Thoracic aorta (tissue), 2 donors: ENCODE measurements at places on chromosomes 16 and 17. TPM values are rescaled to one million over a fixed set of nuclear protein-coding genes. Genes with fewer than 3 reads are reported as not detected.

DNA sequence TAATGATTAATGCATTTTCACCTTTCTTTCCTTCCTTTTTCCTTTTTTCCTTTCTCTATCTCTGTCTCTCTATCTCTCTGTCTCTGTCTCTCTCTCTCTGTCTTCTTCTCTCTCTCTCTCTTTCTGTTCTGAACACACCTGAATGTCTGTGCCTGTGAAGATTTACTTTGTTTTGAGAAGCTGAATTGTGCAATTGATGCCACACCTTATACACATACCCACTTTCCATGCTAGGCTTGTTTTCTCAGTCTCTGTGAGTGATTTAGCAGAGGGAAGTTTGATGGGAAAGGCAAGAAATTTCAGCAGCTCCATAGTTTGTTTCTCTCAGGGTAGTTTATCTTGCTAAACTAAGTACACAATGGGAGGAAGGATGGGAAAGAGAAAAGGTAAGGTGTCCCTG is 9.3 kb upstream of the CAPNS2 start:
- DNase-seq = no peak

DNA sequence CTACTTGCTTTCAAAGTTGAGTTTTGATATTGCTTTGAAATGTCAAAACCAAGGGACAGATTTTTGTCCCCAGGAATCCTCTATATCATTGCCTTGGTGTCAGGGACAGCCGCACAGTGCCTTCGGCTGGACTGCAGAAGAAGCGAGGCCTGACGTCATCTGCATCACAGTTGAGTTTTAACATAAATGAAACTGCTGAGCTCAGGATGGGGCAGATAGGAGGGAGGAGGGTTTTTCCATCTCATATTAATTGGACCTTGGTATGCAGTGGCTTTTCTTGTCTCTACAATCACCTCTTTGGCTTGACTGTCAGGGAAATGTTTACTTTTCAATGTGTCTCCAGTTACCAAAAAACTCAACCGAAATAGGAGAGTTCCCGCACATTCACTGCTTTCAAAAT is 111.3 kb downstream of the AATF start:
- no peak for DNase-seq

The RNF166 gene
- 36.6 TPM for total RNA-seq

GRCh38 chr17:67183531-67183930 is 61.5 kb downstream of the HELZ start:
- DNase-seq = no peak

- DNase-seq = no peak
These were observed 9.9 kb downstream of the RABEP2 start for GRCh38 chr16:28915181-28915580.

DNA sequence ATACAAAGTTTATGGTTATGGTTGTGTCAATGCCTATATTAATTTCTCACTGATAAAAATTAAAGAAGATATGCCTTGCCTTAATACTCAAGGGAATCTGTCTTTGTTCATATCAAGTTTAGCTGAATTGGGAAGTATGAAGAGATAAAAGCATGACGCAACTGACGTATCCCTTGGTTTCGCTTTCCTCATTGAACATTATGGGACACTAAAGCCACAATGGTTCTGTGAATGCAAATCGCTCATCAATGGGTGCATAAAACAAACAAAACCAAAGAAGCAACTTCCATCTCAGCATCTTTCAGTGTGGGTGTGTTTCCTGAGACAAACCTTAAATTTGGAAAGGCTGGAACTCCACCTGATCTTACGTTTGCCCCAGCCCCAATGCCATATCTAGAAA is 108.2 kb downstream of the NPIPB5 start:
- no peak for DNase-seq

DNA sequence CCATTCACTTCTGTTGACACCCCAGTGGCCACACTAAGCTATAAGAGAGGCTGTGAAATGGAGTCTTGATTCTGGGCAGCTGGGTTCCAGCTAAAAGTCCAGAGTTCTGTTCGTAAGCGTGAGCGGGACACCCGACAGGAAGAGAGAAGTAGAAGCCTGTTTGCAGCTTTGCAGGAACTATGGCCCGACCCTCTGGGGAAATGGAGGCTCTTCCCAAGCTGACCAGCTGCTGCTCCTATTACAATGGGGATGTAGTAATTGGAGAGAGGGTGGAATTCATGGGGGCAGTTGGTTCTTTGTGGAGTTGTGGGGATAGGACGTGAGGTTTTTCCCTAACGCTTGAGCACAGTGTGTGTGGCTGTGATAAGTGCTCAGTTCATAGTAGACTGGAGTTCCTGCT is 28.4 kb downstream of the UBALD1 start:
- DNase-seq = no peak

The NPLOC4 gene
- total RNA-seq = 77.3 TPM

DNA sequence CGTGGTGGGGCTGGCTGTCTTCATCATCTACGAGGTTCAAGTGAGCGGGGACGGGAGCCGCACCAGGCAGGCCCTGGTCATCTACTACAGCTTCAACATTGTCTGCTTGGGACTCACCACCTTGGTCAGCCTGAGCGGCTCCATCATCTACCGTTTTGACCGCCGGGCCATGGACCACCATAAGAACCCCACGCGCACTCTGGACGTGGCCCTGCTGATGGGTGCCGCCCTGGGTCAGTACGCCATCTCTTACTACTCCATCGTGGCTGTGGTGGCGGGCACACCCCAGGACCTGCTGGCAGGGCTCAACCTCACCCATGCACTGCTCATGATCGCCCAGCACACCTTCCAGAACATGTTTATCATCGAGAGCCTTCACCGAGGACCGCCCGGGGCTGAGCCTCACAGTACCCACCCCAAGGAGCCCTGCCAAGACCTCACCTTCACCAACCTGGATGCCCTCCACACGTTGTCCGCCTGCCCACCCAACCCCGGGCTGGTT is 5.1 kb upstream of the OTOP3 start:
- DNase-seq = no peak

GRCh38 chr17:44599298-44600175 is 42.3 kb downstream of the FZD2 start:
- DNase-seq = peak; percentile 78

DNA sequence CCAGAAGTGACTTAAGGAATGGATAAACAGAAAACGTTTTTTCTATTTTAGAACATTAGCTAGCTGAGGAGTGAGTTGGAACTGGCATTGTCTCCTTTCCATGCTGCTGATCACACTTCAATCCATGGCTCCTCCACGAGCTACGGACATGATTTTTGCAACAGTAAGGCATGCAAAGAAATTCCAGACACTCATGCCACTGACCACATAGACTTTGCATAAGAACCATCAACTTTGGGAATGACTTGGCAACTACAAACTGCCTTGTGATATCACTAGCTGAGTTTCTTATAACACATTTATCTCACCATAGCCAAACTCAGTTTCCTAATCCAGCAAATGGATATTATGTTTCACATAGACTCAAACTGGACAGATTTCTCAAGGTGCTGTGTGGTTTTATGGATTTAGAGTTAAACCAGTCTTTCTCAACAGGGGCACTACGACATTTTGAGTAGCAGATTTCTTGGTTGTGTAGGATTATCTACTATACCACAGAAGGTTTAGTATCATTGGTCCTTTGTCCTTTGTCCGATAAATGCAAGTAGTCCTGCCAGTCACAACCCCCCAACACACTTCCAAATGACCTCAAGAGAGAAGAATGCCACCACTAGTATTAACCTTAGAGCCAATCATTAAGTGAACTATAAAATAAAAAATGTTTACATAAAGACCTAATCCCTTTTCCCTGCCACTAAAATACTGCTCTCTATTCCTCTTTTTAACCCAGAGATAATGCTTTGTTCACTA is 48.3 kb upstream of the C17orf78 start:
- no peak for DNase-seq

DNA sequence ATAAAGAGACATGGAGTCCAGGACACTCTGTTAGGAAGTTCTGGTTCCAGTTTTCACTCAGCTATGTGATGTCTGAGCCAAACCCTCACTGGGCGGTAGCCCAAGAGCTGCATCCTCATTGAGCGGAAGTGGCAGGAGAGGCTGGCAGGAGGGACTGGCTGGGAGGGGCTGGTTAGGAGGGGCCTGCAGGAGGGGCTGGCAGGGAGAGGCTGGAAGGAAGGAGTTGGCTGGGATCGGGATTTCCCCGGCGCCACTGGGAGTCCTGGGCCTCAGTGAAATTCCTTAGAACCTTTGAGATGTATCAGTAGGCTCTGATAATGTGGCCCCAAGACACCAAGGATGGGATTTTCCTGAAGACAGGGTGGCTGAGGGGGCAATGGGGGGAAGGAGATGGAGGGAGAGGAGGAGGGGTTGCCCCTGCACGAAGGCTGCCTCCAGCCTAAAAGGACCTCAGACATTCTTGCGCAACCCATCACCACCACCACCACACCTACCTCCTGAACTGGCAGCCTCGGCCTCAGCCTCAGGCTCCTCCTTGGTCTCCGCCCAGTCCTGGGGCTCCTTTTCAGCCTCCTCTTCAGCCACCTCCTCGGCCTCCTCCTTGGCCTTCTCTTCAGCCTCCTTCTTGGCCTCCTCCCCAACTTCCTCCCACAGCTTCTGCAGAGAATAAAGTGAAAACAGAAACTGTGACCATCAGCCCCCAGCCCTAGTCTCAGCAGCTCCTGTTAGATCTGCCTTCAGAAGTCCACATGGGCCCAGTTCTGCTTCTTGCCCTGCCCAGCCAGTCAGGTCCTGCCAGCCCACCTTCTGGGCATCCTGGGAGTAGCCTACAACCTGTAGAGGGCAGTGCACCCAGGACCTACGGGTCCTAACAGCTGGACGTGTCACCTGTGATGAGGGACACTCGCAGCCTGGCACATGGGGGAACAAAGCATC is 31.7 kb downstream of the CNGB1 start:
- no peak for DNase-seq

GRCh38 chr16:27447301-27447700 is 45.3 kb downstream of the IL21R start:
- DNase-seq = no peak
